Activated naive CD8-positive, alpha-beta T cell treated with anti-CD3 and anti-CD28 coated beads, Interleukin-2, amount 10 ng/mL, durations not matched to agents 7 days and 5 days (primary cell): ENCODE measurements at places on chromosomes 5 and 9.
A peak's percentile ranks its signal among the peaks of the same experiment; 100 is the strongest.

DNA sequence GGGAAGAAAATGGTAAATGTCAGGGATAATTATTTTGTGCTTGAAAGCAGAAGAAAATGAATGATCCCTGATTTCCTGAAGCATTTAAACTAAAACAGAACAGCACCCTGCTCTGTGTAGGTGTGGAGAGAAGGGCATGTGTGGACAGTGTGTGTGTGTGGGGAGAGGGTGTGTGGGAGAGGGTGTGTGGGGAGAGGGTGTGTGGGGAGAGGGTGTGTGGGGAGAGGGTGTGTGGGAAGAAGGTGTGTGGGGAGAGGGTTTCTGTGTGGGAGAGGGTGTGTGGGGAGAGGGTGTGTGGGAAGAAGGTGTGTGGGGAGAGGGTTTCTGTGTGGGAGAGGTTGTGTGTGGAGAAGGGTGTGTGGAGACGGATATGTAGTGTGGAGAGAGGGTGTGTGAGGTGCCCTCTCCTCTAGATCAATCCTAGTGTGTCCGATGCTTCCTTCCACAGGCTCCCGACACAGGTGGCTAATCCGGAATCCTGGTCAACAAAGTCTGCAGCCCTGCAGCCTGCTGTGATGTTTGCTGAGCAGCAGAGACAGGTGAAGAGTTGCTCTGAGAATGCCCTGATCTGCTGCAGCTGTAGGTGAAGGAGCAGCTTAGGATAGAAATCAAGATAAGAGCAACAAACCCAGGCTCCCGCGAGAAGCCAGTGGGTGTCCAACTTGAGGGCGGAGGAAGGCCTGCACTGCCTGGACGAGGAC is 15.5 kb downstream of the IRX4 start:
- DNase-seq, result no peak

DNA sequence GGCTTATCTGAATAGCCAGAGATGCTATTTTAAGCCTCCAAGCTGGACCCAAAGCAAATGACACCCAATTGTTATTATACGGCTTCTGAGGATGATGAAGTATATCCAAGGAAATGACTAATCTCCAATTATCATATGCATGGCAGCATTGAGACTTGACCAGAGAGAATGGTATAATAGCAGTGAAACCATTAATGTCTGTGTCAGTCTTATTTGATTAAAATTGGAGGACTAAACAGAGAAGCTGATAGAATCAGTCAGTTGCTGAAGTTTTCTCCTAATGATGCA is 200.5 kb downstream of the EFNA5 start:
- no peak for DNase-seq

- no peak for DNase-seq
Observed at GRCh38 chr5:60196385-60197113, 303.0 kb upstream of the PDE4D start.

DNA sequence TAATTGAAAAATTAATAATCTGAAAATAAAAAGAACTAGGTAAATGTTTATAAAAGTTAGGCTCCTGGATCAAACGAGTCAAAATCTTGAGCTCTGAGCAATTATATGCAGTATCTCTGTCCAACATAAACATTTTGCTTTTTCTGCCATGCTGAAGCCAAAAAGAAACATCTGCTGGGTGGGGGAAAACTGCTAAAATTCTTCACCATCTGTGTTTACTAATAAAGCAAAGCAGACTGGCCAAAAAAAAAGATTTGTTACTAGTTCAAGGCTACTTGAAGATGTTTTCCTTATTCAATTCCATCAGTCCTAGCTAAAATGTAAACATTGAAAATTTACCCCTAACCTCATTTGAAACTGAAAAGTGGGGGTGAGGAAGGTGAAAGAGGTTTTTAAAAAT is 29.7 kb downstream of the GTF3C4 start:
- DNase-seq, result no peak

GRCh38 chr9:131583836-131584555 is 38.7 kb downstream of the PRRT1B start:
- DNase-seq, result no peak

GRCh38 chr5:50365426-50366251 is 75.4 kb downstream of the EMB start:
- DNase-seq, result no peak

- DNase-seq, result peak; percentile 27
Observed at GRCh38 chr5:3596261-3596825, 711 bp downstream of the IRX1 start.
